ENCODE measurements at places on chromosomes 2 and 18.

GRCh38 chr2:125745514-125745913, 910.4 kb upstream of the GYPC start:
- DNase-seq, result no peak

- no peak for DNase-seq
Observed at GRCh38 chr2:55431982-55432627, 12.4 kb upstream of the CCDC88A start.

GRCh38 chr2:223674998-223675609, 72.9 kb upstream of the SCG2 start:
- no peak for DNase-seq

- DNase-seq, result no peak
Observed at GRCh38 chr2:137255990-137256389, 490.6 kb downstream of the THSD7B start.

DNA sequence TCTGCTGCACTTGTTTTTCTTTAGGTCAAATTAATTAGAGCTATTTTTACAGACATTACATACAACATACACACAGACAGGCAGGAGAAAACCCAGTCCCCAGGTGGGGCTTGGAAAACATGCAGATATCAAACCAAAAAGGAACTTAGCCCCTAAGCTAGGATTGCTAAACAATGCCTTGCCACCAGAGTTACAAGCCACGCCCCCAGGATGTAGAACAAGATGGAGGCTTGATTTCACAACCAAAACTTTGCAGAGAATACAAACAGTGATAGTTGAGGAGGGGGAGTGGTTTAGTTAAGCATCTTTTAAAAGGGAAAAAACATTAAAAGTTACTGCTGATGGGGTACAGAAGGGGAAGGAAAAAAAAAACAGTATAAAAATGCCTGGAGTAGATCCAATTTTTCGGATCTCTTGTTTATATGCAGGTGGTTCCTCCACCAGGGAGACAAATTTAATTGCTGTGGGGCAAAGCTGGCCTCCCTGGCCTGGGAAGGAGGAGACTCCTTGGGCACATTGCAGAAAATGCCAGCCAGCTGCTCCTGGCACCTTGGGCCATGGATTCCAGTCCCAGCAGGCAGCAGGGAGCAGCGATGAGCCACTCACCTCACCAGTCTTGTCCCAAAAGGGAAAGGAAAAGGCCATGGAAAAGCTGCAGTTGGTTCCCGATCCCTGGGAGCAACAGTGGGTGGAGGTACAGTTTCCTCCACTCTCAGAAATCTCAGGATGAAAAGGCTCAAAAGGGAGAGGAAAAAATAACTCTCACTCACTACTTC, 348.4 kb upstream of the REG3G start:
- no peak for DNase-seq

GRCh38 chr2:7676714-7677113, 759.5 kb downstream of the RNF144A start:
- no peak for DNase-seq

GRCh38 chr2:31979956-31980355, 30.9 kb downstream of the MEMO1 start:
- no peak for DNase-seq

DNA sequence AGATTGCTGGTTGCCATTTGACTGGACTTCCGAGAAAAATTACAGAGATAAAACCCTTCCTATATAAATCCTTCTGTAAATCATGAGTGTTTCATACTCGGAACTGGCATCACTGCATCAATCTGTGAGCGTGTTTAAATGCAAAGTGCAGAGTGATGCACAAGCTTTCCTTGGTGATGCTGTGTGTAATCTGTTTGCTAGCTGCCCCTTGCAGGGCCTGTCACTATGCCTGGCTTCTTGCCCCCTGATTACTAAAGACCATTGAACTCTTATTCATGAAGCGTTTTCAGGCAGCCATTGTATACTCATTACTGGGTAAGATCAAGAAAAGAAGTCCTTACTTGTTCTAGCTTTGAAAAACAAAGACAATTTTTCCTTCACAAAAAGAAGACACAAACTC, 266.9 kb upstream of the FANCL start:
- DNase-seq, result no peak

- DNase-seq, result no peak
Observed at GRCh38 chr18:80046961-80047541, 12.8 kb downstream of the RBFA start.

GRCh38 chr18:58605027-58606020, 23.6 kb downstream of the ALPK2 start:
- no peak for DNase-seq

- no peak for DNase-seq
Observed at GRCh38 chr18:70082430-70082829, 123.1 kb downstream of the RTTN start.

- DNase-seq, result peak; percentile 97
Observed at GRCh38 chr2:62505750-62506420, at the start of gene TMEM17. Gene TMEM17, minus strand, starts transcription at chr2:62506195. Its CDS starts 66 bp downstream, at chr2:62506129.

- no peak for DNase-seq
Observed at GRCh38 chr2:72155737-72156136, 8.1 kb upstream of the CYP26B1 start.

DNA sequence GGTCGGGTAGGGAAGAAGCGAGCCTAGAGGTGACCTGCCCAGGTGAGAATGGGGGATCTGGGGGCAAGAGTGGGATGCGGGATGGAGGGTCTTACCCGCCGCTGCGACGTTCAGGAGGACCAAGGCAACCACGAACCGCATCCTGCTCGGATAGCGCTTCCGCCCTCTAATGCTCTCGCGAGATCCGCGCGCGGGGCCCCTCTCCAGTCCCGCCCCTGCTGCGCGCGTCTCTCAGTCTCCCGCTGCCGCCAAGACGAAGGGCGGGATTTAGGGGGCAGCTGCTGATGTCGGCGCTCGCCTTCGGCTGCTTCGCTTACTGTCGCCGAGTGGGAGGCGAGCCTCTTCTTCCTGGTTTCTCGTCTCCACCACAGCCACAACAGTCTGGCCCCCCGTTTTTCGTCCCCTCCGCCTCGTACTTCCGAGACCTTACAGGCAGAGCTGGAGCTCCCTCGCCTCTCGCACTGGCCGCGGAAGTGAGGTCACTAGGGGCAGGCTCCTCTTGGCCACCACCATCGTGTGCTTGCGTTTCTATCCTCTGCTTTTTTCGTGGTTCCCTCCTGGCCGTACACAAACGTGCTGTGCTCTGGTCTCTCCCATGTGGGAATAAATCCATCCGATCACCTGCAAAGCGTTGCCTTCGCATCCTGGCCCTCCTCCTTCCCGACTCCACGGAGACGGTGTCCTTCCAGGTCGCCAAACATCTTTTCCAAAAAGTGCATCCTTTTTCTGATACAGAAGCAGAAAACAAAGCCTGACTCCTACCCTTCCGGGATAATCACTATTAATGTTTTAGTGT, at the start of gene TGOLN2:
Gene TGOLN2 (minus strand): TSS at position 168 of the 796 bp plus-strand sequence. CDS start 27 bp downstream, at position 141.
- peak; percentile 96 for DNase-seq

GRCh38 chr2:10469955-10470608, 22.0 kb upstream of the ODC1 start:
- peak; percentile 30 for DNase-seq

- no peak for DNase-seq
Observed at GRCh38 chr2:240123821-240124650, 12.1 kb downstream of the COPS9 start.

DNA sequence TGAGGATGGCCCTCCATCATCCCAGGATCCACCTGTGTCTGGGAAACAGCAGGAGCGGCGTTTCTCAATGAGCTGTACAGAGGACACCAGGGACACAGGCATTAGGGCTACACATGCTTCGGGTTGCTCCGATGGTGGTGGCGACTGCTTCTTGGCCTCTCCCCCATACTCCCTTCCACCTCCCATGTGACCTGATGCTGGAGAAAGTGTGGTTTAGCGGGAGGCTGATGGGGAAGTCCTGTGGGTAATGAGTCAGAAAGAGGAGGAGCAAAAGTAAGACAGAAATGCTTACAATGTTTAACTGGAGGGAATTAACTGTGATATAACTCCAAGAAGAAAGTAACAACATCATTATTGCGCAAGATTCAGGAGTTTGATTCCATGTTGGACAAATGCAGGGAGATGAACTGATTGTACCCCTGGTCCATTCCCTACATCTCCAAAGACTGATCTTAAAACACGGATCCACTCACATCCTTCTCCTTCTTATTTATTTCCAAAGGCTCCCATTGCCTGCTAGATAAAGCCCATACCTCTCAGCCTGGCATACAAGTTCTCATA, 186.6 kb downstream of the NRP2 start:
- no peak for DNase-seq

- no peak for DNase-seq
Observed at GRCh38 chr2:207144173-207144785, 21.5 kb downstream of the KLF7 start.

DNA sequence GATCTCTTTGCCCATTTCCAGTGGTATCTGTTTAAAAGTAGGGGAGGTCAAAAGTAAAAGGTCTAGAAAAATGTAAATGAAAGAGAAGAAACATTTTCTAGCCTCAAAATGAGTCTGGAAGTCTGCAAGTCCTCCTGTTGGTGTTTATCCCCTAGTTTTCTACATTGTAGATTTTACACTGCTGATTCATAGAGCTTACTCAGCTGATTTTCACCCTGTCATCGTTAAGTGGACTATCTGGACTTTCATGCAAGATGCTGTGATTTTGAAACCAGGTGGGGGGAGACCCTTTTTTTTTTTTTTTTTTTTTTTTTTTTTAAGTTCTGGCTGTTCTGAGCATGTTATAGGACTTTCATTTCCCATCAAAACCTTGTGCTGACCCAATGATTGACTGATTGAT, 10.3 kb downstream of the HOXD3 start:
- DNase-seq, result no peak

- no peak for DNase-seq
Observed at GRCh38 chr2:36125702-36126101, 229.9 kb upstream of the CRIM1 start.

GRCh38 chr2:102929721-102930120, 167.9 kb downstream of the TMEM182 start:
- DNase-seq, result no peak

DNA sequence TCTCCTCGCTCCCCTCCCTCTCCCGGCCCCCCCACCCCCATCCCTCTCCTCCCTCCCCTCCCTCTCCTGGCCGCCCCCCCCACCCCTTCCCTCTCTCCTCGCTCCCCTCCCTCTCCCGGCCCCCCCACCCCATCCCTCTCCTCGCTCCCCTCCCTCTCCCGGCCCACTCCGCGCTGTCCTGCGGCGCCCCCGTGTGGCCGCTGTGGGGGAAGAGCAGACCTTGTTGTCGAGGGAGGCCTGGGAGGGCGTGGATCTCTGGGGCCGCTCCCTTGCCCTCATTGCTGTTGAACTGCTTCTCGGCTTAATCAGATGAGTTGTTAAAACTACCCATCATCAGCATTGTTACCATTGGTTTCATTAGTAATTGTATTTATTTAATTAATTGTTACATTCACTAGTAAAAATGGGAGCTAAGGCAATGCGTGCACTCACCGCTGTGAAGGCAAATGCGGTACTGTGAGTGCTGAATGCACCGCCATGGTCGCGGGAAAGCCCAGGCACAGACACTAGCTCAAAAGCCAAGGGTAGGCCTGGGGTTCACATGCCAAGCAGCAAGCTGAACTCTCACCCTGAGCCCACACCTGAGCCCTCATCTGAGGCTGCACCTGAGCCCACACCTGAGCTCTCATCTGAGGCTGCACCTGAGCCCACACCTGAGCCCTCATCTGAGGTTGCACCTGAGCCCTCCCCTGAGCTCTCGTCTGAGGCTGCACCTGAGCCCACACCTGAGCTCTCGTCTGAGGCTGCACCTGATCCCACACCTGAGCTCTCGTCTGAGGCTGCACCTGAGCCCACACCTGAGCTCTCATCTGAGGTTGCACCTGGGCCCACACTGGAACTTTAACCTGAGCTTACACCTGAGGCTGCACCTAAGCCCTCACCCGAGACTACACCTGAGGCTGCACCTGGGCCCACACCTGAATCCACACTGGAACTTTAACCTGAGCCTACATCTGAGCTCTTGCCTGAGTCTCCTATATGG, 8.8 kb downstream of the RTP5 start:
- peak; percentile 84 for DNase-seq

GRCh38 chr2:168722592-168722991, 79.8 kb upstream of the NOSTRIN start:
- DNase-seq, result peak; percentile 66

DNA sequence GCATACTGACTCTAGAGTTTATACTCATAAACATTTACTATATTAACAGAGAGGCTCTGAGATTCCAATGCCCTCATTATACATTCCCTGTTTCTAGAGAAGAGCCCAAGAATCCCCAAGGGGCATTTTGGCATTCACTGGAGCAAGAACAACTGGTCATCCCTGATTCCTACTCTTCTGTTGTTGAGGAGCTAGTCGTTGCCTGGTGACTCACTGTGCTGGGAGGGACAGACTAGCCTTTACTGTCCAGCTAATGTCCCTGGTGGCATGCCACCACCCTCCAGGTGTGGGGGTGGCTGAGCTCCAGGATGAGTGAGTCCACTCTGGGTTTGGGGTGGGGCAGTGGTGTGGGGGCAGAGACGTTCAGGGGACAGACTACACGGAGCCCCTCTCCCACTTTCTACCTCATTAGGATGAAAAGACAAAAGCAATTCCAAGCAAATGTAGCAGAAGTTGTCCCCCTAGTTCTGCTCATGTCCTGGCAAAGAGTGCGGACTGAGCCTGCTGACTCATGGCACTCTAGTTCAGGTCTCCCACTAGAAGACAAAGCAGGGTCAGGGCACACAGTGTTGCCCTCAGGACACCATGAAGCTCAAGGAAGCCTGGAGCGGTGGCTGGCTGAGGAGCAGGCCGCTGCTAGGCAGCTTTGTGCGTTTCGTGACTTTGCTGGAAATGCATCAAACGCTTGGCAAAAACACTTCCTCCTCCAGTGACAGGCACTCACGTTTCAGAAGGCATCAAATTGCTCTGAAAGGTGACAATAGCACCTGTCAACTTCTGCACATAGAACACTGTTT, 49.4 kb downstream of the RHOB start:
- DNase-seq, result peak; percentile 66

DNA sequence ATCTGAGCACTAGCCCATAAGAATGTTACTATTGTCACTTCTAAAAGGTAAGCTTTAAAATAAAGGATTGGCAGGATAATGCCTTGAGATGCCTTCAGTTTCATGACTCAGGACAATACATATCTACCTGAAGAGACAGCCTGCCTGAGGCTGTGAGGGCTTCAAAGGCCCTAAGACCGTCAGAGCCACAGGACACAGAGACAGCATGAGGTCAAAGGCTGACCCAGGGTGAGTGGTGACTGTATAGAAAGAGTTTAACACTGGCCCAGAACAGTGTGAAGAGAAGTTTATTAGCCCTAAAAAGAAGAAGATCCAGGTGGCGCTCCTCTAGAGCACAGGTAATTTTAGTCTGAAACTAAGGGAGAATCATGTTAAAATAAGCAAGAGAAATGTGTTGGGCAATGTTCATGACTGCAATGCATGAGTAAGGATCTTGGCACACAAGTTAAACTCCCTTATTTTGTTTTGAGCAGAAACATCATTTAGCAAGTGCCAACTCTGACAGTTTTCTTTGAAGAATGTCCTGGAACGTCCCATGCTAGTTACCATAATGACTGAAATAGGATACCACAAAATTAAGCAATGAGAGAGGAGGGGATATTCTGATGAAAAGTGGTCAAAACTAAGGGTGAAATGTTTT, 78.1 kb upstream of the FAM110C start:
- no peak for DNase-seq

DNA sequence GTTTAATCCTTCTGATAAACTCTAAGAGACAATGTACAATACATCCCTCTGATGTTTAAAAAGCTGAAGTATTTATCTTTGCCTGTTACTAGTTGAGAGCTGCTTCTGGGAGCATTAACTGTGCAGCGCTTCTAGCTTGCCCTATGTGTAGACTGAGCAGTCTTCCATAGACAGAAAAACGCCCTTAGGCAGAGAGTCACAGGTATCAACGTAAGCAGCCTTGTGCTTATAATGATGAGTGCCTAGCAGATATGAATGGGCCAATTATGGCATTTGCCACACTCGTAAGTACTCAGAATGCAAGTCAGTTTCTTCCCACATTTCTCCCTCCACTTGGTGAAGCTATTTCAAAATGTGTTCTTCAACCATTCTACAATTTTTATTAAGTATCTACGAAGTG, 731.1 kb upstream of the SLC8A1 start:
- DNase-seq, result no peak

Data from sigmoid colon (tissue), 7 donors.